Lung microvascular endothelial cell (primary cell): ENCODE measurements at places on chromosomes 4 and X.

DNA sequence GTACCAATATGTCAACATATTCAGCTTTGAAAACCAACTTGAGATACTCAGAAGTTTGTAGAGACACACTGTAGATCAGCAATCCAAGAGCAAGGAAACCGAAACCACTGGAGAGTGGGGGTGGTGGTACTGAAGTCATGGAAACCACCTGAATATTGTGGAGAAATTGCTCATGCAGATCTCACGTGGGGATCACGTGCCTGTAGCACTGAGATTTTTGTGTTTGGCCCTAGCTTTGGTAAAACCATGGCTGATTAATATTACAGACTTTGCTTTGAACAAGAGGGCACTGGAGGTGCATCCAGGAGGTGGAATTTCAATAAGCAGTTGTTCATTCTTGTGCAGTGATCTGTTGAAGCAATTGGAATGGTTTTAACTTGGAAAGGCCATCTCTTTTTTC lies 47.2 kb downstream of the GBA3 start:
- no peak for DNase-seq

DNA sequence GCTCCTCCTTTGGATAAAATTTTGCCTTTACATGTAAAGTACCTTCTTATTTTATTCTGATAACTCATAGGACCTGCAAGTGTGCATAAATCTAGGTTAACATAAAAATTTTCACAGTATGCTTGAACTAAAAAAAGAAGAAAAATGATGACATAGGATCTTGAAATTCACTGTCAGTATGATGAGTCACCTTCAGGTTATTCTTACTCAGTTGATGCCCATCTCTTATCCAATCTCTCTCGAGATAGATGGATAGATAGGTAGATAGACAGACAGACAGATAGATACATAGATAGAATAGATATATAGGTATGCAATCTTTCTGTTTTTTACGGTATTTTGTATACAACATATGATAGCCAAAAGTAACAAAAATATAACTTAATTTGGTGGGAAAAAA lies 485.5 kb downstream of the NAF1 start:
- DNase-seq, result no peak

DNA sequence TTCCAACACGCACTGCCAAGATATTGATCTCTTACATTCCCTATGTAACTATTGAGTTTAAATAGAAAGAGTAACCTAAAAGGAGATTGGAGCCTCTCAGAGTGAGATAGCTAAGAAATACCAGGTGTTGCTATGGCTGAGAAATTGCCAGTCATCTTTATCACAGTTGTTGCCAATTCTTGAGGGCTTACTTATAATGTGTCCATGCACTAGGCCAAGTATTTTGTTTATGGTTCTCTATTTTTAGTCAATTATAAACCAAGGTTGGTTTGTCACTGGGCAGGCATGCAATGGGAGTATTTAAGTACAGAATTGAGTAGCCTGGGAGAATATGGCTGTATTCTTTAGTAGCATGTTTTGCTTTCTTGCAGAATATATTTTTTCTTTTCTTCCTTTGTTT lies 201.6 kb downstream of the TEX13A start:
- no peak for DNase-seq

- DNase-seq, result no peak
Observed at GRCh38 chrX:1026263-1027015, 186.0 kb downstream of the CRLF2 start.

- DNase-seq, result peak; percentile 82
Observed at GRCh38 chrX:15675490-15675921, 10.9 kb upstream of the CLTRN start.

DNA sequence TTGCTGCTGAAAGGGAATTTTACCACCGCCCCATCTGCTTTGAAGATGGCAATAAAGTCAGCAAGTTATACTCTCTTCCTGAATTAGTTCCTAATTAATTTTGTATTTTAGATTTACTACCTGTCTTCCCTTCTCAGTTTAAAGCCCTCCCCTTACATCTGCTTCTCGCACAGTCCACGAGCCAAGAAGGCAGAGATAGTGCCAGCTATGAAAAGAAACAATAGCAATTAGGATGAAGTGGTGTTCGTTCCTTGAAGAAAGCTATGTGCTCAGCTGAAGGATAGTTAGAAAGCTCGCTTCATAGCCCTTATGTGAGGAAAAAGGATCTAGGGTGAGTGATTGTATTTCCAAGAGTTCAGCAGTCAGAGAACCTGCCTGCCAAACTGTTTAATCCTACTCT lies 1678.8 kb upstream of the TENM3 start:
- no peak for DNase-seq

DNA sequence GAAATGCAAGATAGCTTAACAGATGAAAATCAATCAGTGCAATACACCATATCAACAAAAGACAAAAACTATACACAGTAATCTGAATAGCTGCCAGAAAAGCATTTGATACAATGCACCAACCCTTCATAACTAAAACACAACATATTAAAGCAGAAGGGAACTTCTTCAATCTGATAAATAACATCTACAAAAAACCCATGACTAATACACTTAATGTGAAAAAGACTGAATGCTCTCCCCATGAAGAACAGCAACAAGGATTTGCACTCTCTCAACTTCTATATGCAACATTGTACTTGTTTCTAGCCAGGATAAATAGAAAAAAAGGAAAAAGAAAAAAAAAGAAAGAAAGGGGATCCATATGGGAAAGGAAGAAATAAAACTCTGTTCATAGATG lies 139.7 kb downstream of the RBM47 start:
- no peak for DNase-seq

- DNase-seq, result no peak
Observed at GRCh38 chr4:26238426-26238777, 82.4 kb upstream of the RBPJ start.

DNA sequence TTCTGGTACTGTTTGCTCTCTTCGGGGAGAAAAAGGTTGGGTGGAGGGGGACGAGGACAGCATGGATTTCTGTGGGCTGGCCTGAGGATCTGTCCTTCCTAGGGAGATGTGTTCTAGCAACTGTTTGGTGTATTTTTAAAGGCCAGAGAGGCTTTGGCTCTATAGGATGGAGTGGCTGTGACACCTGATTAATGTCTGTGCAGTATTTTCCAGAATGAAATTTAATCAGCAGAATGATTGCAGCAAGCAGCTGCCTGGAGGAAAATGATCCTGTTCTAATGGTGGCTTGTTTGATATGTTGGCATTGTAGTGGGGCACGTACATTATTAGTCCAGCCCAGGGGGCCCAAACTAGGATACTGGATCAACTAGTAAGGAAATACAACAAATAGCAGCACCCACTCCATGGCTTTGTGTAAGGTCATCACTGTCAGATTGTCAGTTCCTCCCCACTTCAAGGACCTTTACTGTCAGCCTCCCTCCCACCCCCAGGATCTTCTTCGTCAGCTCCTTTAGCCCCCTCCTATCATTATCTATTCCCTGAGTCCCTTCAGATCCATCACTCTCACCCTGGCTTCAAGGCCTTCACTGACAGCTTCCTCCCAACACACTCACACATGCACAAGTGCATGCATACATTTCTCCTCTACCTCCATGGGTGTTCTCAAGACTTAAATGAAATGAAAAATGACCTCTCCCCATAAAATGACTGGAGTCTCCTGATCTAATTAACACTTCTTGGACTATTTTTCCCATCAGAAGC lies 10.4 kb upstream of the TMEM255A start:
- DNase-seq, result no peak

DNA sequence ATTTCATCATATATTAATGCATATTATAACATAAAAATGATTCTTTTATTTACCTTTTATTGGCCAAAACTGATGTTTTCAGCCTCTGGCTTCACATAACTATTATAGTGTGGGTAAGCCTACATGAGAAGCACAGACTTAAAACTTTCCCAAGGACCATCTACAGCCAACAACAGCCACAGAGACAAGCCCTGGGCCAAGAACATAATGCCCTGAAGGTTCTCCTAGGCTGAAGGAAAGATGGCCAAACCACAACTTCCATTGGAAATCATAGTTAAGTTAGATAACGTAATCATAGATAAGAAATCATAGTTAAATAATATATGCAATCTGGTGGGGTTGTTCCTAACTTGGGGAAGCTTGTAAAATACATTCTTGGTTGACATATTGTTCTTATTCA lies 280.0 kb upstream of the EMCN start:
- no peak for DNase-seq

- no peak for DNase-seq
Observed at GRCh38 chr4:39341075-39341725, 25.0 kb downstream of the RFC1 start.

- no peak for DNase-seq
Observed at GRCh38 chr4:150115851-150116250, 37.6 kb downstream of the DCLK2 start.

DNA sequence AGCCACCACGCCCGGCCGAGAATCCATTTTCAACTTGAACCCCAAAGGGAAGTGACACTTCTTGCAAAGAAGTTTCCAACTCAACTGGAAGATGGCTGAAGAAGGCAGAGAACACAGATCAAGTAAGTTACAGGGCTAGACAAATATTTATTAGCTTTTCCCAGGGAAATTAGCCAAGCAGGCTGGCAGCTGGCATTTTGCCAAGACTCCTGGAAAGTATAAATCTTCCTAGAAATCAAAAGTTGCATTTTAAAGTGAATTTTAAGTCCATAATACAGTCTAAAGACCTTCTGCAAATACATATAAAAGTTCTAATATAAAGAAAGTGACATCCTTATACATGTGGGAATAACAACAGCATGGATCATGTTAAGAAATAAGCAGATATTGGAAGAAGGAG lies 3.4 kb upstream of the MRPL1 start:
- peak; percentile 10 for DNase-seq

DNA sequence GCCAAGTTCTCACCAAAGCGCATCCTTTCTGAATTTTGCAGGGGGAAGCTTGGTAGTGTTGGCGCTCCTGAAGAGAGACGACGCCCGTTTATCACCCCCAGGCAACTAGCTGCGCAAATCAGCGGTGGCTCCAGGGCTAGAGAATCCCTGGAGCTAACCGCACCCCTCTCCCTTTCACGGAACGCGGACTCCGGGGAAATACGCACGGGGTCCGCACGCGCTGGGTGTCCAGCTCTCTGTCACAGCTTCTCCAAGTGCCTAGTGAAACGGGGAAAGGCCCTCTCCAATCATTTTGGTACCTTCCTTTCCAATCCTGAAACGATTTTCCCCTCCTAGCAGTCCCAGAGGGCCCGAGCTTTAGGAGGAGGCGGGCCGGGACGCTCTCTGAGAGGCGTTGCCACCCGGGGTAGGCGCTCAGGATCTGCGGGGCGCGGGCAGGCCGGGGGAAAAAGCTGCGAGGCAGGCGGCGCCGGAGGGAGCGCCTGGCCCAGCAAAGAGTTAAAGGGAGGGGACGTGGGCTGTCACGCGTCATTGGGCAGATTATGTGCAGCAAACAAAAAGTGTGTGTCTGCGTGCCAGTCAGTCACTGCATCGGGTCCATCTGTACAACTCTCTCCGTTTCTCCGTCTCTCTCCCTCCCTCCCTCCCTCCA lies at the start of gene PRDM8:
Gene PRDM8 (plus strand): TSS at position 582 of the 652 bp plus-strand sequence. CDS start 2,578 bp downstream, outside the sequence.
- peak; percentile 49 for DNase-seq

- no peak for DNase-seq
Observed at GRCh38 chr4:182807346-182807745, 109.8 kb downstream of the DCTD start.
